Heart left ventricle (tissue), 16 donors: ENCODE measurements at places on chromosomes 3 and 15. TPM values are rescaled to one million over a fixed set of nuclear protein-coding genes. Genes with fewer than 3 reads are reported as not detected.

- no peaks in the 10 kb centered on the region for H3K4me1 ChIP-seq
- no peak overlapping the region for H3K4me3 ChIP-seq
- H3K36me3 ChIP-seq: no peaks in the 10 kb centered on the region
Observed at GRCh38 chr3:95899494-95899893, 914.9 kb upstream of the EPHA6 start.

Gene GOLGA6L10
- total RNA-seq: 0.61 TPM

GRCh38 chr15:82810061-82810889, 847 bp downstream of the WHAMM start:
- H3K4me1 ChIP-seq: peaks cover 34% of the 10 kb centered on the region
- no peaks in the 10 kb centered on the region for H3K36me3 ChIP-seq
- H3K27me3 ChIP-seq: no peaks in the 10 kb centered on the region
- peak overlapping the region; percentile 85 for H3K4me3 ChIP-seq
- peak overlapping the region; percentile 99 for H3K27ac ChIP-seq
- peak; percentile 35 for DNase-seq

DNA sequence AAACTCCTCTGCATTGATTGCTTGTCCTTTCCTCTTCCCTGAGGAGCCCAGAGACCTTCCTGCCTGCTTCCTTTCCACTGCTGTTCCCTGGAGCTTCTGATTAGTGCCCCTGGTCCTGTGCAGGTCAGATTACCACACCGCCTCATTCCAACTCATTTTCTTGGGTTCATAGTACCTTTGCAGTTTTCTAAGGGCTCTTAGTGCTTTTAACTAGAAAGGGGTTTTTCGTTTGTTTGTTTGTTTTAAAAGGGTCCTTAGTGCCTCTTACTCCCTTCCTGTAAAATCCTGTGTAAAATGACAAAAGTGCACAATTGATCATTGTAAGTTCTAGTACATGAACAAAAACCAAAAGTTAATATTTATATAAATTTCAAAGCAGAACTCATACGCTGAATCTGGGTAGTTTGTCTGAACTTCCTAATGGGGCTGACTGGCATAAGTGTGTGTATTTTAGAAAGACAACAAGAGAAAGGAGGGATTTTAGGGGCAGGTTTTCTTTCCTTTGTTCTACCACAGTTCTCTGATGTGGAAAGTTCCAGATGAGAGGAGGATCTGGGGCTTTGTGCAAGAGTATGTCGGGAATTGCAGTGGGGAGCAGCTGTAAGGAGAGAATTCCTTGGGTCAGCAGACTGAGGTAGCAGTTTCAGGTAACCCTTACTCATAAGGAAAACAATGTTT, 30.6 kb downstream of the SNRK start:
- H3K27me3 ChIP-seq: no peaks in the 10 kb centered on the region
- no peak for DNase-seq
- peaks cover 33% of the 10 kb centered on the region for H3K4me1 ChIP-seq
- H3K27ac ChIP-seq: peak overlapping the region; percentile 68
- H3K36me3 ChIP-seq: peaks cover 23% of the 10 kb centered on the region

DNA sequence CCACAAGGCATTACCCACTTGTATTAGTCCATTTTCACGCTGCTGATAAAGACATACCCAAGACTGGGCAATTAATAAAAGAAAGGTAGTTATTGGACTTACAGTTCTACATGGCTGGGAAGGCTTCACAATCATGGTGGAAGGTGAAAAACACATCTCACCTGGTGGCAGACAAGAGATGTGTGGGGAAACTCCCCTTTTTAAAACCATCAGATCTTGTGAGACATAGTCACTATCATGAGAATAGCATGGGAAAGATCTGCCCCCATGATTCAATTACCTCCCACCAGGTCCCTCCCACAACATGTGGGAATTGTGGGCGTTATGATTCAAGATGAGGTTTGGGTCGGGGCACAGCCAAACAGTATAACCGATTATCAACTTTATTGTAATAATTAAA, 17.0 kb upstream of the CMC1 start:
- no peaks in the 10 kb centered on the region for H3K4me1 ChIP-seq
- no peaks in the 10 kb centered on the region for H3K27me3 ChIP-seq
- H3K27ac ChIP-seq: no peak overlapping the region
- DNase-seq: no peak
- no peaks in the 10 kb centered on the region for H3K36me3 ChIP-seq
- H3K4me3 ChIP-seq: no peak overlapping the region

DNA sequence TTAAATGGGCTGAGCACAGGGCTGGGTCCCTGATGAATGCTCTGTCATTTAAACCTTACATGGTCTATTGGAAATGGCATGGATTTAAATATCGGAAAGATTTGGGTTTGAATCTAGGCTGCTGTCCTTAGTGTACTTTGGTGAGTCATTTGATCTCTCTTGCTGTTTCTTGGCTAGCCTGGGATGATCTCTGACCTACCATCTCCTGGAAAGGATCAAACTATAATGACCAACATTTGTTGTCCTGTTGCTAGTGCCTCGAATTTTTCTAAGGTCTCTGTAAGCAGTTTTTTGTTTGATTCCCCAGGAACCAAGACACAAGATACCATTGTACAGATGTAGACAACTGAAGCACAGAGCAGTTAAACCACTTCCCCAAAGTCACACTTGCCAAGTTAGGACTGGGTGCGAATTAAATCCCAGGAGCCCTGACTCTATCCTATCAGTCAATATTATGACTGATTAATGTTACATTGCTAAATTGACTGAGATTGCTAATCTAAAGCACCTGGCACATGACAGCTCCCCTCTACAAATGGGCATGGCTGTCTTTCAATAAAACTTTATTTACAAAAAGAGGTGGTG, 244.9 kb upstream of the MCTP2 start:
- no peaks in the 10 kb centered on the region for H3K27me3 ChIP-seq
- H3K4me3 ChIP-seq: no peak overlapping the region
- H3K27ac ChIP-seq: no peak overlapping the region
- H3K36me3 ChIP-seq: no peaks in the 10 kb centered on the region

DNA sequence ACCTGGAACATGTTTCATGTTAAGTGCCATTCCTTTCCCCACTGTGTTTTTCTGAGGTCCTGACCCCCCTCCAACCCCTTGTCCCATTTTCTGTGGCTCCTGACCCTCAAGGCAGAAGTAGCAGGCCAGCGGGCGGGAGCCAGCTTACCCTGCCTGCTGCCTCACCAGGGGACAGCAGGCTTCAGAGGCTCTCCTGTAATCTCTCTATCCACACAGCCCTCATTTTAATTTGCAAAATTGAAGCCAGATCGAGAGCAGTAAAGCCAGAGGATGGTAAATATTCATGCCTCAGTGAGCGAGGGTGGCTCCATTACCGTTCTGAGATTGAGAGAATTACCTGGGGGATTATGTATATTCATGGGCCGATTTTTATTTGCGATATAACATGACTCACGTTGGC, 147.6 kb downstream of the DNAJB8 start:
- DNase-seq: no peak
- H3K4me1 ChIP-seq: no peaks in the 10 kb centered on the region
- H3K27me3 ChIP-seq: no peaks in the 10 kb centered on the region
- H3K36me3 ChIP-seq: peaks cover 6% of the 10 kb centered on the region
- no peak overlapping the region for H3K27ac ChIP-seq

GRCh38 chr15:67998599-67999133, 55.4 kb upstream of the PIAS1 start:
- H3K27me3 ChIP-seq: no peaks in the 10 kb centered on the region
- H3K27ac ChIP-seq: no peak overlapping the region
- no peak for DNase-seq
- no peaks in the 10 kb centered on the region for H3K4me1 ChIP-seq
- H3K4me3 ChIP-seq: no peak overlapping the region

GRCh38 chr3:138205527-138205926, 18.4 kb downstream of the ARMC8 start:
- H3K4me3 ChIP-seq: no peak overlapping the region
- H3K27ac ChIP-seq: no peak overlapping the region
- no peaks in the 10 kb centered on the region for H3K36me3 ChIP-seq
- no peaks in the 10 kb centered on the region for H3K27me3 ChIP-seq
- peaks cover 4% of the 10 kb centered on the region for H3K4me1 ChIP-seq
- DNase-seq: no peak

Gene CD200
- total RNA-seq: 2.5 TPM

DNA sequence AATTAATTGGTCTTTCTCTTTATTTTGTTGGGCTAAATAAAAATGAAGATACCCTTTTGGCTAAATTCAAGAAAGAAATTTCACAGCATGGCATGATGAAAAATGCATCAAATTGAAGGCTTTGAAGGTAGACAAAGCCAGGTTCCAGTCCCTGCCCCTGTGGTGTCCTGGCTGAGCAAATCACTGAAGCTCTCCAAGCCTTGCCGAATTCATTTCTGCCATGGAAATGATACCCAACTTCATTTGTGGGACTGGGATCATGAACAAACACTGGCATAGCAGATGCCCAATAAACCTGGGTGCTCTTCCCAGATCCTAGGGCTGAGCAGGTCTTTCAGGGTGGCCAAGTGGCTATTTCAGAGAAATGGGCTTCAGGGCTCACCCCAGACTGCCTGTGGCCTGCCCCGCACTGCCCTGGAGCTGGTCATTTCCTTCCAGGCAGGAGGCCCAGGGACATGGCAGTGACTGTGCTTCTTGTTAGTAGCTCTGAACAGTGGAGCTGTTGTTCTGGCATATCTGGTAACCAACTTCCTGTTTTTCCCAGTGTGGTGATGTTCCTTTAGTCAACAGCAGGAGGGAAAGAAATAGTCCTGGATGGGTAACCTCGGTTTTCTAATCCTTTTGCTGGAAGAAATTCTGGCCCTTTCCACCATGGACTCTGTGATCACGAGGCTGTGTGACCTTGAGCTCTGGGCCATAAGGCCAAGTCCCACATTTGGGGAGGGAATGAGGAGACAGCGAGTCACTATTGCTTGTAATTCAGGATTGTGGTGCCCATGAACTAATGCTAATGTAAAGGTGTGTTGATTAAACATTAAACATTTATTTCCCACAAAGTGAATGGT, 47.6 kb downstream of the CTDSPL start:
- peaks cover 22% of the 10 kb centered on the region for H3K4me1 ChIP-seq
- no peak overlapping the region for H3K27ac ChIP-seq

DNA sequence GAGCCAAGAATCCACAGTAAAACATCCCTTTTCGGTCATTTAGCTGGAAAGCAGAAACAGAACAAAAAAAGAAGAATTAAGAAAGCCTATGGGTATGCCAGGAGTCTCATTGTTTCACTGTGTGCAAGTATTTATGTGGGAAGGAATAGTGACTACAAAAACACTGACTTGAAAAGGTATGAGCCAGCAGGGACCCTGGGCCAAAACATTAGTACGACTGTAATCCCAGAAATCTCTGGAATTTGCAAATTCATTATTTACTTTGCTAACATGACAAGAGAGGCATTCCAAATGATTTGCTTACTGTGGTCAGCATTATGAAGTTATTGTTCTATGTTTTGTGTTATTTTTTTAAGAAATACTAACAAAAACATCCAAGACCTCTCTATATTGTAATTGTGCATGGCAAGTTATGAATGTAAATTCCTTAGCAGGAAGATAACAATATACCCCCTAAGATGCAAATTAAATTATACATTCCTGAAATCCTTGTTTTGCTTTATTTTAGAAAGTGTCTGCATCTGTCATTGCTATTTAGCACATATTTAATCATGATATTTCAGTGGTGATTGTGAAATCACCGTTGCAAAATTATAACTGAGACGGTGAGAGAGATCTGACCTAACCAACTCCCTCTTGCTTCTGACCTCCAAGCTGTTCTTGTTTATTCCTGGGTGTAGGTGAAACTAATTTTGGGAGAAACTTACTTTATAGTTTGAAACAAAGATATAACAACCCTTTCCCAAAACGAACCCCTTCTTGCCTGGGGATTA, 299.2 kb downstream of the ZPLD1 start:
- no peak for DNase-seq
- no peaks in the 10 kb centered on the region for H3K36me3 ChIP-seq
- H3K4me1 ChIP-seq: no peaks in the 10 kb centered on the region
- no peak overlapping the region for H3K27ac ChIP-seq
- H3K27me3 ChIP-seq: no peaks in the 10 kb centered on the region

GRCh38 chr15:38085114-38085513, 150.7 kb downstream of the TMCO5A start:
- H3K27me3 ChIP-seq: no peaks in the 10 kb centered on the region
- H3K4me3 ChIP-seq: no peak overlapping the region
- peak overlapping the region; percentile 83 for H3K27ac ChIP-seq
- no peak for DNase-seq
- no peaks in the 10 kb centered on the region for H3K36me3 ChIP-seq

DNA sequence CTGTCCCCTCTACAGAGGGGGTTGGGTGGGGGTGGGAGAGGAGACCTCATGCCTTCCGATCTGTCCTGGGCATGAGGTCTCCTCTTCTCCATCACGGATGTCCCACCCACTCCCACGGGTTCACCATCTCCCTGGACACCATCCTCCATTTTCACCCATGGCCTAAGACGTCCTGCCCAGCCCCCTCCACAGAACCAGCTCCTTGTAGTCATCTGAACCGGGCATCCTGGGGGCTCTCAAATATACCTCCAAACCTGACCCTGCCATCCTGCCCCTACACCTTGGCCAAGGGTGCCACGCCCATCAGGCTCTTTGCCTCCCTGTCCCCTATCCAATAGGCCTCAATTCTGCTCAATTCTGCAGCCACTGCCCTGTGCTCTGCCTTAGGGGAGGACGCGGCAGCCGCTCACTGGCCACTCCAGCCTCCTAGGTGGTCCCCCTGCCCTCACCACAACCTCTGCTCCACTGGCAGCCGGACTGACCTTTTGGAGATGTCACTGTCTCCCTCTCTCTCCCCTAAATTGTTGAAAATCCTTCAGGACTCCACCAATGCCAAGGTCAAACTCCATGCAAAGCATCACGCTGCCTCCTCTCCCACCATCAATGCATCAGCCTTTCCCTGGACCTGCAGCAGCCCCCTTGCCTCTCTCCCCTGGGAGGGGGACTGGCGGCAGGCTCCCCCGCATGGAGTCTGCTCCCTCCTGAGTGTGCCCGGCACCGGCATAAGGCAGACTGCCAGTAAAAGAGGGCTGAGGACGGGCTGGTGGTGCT, 9.4 kb upstream of the ANPEP start:
- H3K27me3 ChIP-seq: no peaks in the 10 kb centered on the region
- no peak for DNase-seq
- no peaks in the 10 kb centered on the region for H3K36me3 ChIP-seq
- no peak overlapping the region for H3K27ac ChIP-seq
- no peak overlapping the region for H3K4me3 ChIP-seq

DNA sequence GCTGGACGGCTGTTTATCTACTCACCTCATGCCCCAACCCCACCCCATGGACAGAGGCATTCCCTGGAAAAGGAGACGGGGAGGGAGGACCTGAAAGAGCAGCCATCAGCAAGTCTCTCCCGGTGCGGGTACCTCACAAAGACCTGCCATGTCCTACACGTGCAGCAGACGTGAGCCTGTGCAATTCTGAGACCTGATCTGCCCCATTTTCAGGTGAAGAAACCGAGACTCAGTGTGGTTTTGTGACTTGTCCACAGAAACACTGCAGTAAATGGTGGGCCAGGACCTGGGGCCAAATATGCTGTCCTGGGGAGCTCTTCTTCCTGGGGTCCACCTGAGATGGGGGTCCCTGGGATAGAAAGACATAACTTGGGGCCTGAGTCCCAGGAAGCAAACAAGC, 137.0 kb upstream of the LINGO1 start:
- H3K4me1 ChIP-seq: no peaks in the 10 kb centered on the region
- H3K4me3 ChIP-seq: no peak overlapping the region
- H3K27me3 ChIP-seq: peaks cover 11% of the 10 kb centered on the region
- no peak overlapping the region for H3K27ac ChIP-seq
